NCI-H1436 treated with DMSO at 0.1 percent for 48 hours (cell line): ENCODE measurements at places on chromosomes 12 and 14.

GRCh38 chr12:3560295-3560620, 69.3 kb downstream of the PRMT8 start:
- DNase-seq: no peak

- no peak for DNase-seq
Measured at GRCh38 chr12:20011200-20011599, 357.1 kb upstream of the PDE3A start.

DNA sequence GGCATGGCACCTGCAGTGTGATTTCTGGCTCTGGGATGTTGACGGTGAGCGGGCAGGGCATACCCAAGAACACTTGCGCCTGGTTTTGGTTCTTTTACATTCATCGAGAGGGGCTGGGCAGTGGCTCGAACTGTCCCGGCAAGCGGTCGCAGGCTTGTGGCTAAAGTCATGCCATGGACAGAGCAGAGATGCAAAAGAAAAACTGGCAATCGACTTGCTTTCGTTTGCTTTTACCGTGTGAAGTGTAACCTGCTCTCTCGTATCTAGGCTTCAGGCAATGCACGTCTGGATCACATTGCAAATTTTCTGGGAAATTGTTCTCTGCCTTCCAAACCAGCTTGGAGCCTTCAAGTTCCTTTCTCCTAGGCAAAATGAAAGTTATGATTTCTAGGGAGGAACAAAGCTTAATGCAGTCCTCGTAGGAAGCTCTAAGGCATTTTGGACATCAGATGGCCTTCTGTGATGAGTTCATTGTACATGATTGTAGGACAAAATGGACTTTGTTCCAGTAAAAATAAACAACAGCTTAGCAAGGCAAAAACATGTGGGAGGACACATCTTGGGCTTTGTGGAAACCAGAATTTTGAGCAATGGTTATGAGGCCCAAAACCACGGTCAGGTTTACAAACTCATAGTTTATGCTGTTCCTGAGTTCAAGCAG, 18.3 kb downstream of the ADGRD1 start:
- DNase-seq: no peak

DNA sequence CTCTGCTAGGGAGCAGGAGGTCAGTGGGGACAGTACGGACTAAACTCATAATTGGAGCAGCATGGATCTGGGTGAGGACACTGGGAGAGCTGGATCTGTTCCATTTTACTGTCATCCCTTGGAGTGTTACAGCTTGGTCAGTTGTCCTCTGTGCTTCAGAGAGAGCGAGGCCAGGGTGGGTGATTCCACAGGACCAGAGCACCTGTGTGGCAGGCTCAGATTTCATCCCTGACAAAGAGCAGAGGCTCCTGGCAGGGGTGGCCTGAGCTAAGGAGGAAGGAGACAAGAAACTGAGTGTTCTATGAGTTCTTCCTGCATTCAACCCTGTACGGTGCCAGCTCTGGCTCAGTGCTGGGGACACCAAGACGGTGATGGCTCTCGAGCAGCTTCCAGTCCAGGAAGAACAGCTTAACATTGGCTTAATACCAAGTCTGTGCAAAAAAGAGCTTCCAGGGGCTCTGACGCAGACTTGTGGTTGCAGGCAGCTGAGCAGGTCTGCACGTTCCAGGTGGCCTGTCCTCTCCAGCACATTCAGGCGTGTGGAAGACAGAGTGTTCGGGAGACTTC, 8.4 kb upstream of the PGF start:
- DNase-seq: no peak

- no peak for DNase-seq
Measured at GRCh38 chr12:76914102-76914859, 35.5 kb upstream of the CSRP2 start.

- DNase-seq: peak; percentile 28
Measured at GRCh38 chr14:35999294-35999693, 173.2 kb downstream of the BRMS1L start.

DNA sequence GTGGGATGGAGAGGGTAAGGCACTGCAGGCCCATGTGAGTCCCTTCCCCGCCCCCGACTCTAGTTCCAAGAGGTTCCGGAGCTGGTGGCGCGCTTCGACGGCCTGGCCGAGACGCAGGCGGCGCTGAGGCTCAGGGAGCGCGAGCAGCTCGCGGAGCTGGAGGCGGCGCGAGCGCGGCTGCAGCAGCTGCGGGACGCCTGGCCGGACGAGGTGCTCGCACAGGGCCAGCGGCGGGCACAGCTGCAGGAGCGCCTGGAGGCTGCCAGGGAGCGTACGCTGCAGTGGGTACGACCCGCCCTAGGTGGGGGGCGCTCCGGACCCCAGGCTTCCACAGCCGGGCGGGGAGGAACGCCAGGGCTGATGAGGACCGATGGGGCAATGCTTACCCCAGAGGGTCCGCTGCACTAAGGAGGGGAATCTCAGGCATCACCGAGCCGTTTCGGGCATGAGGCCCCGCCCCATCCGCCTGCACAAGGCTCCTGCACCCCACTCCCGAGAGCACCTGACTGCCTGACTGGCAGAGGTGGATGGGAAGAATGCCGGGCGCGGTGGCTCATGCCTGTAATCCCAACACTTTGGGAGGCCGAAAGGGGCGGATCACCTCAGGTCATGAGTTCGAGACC, 4.9 kb downstream of the CFAP73 start:
- no peak for DNase-seq
